ENCODE measurements at places on chromosomes 12 and 14.

GRCh38 chr14:55433880-55434804 is 6.3 kb downstream of the TBPL2 start:
- DNase-seq, result no peak

- DNase-seq, result no peak
Observed at GRCh38 chr12:96236221-96236822, 42.1 kb downstream of the ELK3 start.

GRCh38 chr12:101745481-101745880 is 6.2 kb upstream of the SYCP3 start:
- DNase-seq, result no peak

- no peak for DNase-seq
Observed at GRCh38 chr14:78933948-78934524, 763.9 kb downstream of the NRXN3 start.

GRCh38 chr12:81626406-81626805 is 132.7 kb downstream of the PPFIA2 start:
- no peak for DNase-seq

DNA sequence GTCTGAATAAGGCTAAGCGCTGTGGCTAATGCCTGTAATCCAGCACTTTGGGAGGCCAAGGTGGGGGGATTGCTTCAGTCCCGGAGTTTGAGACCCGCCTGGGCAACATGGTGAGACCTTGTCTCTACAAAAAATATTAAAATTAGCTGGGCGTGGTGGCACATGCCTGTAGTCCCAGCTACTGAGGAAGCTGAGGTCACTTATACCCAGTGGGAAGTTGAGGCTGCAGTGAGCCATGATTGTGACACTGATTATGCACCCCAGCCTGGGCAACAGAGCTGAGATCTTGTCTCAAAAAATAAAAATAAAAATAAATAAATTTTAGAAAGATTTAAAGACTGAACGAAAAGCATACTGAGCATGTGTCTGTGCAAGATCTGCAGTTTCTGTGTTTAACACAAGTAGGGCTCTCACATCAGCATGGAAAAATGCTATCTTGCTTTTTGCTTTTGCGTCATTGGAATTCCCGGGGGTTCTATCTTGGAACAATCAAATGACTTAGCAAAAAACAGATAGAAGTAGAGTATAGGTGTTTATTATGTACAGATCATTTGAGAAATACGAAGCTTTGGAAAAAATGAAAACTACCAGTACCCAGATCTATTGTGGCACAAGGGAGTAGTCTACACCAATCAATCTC is 161.9 kb downstream of the CAPZA3 start:
- DNase-seq, result no peak

DNA sequence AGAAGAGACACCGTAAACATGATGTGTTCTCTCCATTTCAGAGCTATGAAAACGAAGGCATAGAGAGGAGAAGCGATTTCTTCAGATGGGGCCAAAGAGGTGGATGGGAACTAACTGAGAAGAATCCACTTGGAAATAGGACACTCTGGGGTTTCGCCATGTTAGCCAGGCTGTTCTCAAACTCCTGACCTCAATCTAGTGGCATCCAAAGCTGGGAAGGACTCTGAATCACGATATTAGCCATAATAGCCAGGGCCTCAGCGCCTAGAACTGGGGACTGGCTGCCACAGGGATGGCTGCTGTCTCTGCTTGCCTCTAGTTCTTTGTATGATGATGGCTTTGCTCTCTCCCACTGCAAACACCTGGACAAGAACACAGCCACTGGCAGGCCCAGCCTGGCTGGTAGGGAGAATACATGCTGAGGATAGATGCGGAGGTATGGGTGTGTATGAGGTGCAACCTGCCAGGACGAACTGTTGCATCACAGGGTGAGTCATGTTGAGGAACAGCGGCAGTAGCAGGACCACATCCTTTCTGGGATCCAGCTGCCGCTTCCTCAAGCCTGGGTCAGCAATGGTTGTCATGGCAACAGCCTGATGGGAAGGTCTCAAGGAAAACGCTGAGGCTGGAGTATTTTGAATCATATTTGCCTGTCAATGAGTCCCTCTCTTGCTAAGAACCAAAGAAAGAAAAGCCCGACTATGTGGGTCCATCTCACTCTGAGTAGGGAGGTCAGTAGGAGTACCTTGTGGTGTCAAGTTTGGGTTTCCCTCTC is 31.1 kb downstream of the CCDC177 start:
- no peak for DNase-seq

- DNase-seq, result no peak
Observed at GRCh38 chr12:65620046-65620445, 204.2 kb upstream of the HMGA2 start.
